ENCODE measurements at places on chromosomes 2 and 18. TPM values are rescaled to one million over a fixed set of nuclear protein-coding genes. Genes with fewer than 3 reads are reported as not detected.

The MARS2 gene
- 3.8 TPM for total RNA-seq

The ARL5A gene
- 45.5 TPM for total RNA-seq

GRCh38 chr2:101617188-101617587 is 80.3 kb upstream of the MAP4K4 start:
- peak; percentile 89 for DNase-seq

DNA sequence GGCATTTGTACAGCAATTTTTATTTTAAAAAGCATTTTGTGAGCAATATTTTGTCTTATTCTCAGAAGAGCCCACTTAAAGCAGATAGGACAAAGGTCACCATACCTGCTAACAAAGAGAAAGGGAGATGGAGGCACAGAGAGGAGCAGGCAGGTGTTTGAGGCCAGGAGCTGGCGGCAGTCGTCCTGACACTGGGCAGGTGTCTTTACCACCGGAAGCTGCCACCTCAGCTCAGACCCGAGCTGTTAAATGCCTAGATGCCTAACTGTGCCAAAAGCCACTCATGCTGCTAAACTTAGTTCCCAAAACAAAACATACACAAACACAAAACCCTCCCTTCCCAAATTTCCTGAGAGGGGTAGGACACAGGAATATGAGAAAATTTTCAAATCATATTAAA is 120.9 kb downstream of the CNTNAP5 start:
- DNase-seq: no peak

DNA sequence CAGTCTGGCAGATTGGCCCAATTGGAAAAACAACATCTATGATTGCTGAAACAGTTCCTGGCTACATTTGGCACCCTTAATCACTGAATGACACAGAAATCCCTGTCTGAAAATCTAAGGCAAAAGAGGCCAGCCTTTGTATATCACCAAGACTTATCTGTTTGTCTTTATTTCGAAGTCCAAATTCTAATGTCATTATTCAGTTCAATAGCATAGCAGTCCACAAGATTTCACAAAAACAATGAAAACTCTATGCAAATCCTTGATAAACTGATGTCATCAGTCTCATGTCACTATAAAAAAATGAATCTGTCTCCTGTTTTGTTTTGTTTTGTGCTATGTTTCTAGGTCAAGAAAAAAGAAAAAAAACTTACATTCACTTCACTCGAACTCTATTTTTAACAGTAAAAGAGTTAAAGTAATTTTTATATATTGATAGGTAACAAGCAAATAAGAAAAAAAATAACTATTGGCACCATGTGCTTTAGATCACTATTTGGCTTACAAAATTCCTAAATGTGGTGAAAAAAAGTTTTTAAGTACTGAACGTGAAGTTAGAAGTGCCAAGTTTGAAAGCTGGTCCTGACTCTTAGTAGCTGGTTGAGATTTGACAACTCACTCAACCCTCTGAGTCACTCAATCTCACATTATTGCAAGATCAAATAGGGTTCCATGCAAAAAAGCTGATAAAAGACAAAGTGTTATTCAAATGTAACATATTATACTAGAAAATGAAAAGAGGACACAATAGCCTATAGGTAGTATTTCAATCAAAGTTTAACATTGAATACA is 359.3 kb downstream of the IRS1 start:
- DNase-seq: peak; percentile 66

DNA sequence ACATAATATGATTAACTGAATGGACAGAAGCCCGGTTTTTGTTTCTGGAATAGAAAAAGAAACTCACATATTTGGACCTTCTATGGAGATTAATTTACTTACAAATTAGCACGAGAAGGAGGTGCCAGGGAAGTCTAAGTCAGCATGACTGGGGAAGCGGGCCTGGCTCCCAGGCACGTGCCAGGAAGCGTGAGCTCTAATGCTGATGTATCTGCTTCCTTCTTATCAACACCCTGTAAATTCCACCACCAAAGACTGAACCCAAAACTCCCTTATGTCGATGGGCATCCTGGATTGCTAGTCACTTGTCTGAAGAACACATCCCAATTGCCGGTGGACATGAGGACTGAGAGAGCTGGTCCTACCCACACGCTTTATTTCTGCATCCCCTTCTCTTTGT is 134.5 kb downstream of the GALNT14 start:
- no peak for DNase-seq

The MAP3K19 gene
- total RNA-seq: not detected

The CSRNP3 gene
- total RNA-seq: 0.72 TPM

The HOXD12 gene
- total RNA-seq: not detected

- DNase-seq: no peak
These were observed 14.6 kb downstream of the ITGA4 start for GRCh38 chr2:181471783-181472182.

GRCh38 chr2:4674007-4674406 is 970.6 kb downstream of the DCDC2C start:
- DNase-seq: no peak

The GDF7 gene
- under 0.01 TPM for total RNA-seq

The ING5 gene
- total RNA-seq: 38.9 TPM

GRCh38 chr18:79950515-79951341 is 725 bp downstream of the SLC66A2 start:
- DNase-seq: peak; percentile 12

DNA sequence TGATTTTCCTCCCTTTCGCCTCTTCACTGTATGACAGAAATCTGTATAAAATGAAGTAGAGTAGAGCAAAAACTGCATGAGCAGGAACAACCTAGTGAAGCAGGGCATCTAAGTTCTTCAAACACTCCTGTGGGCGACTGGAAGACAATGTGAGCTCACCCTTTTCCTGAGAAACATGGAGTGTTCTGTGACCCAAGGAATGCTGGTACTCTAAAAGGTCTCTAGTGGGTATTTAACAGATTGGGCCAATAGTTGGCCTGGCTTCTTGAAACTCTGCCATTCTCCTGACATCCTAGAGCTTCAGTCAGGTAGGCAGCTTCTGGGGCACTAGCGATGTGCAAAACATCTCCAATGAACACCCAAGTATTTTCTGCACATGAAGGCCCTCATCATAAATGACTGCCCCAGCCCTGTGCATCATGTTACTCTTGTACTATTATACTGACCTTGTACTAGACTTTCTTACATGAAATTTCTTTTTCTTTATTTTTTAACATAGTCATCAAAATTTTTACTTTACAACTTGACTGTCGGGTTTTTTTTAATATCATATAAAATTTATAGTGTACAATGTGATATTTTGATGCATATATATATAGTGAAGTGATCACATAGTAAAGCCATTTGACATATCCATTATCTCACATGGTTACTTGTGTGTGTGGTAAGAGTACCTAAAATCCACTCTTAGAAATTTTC is 294.6 kb upstream of the SESTD1 start:
- no peak for DNase-seq

DNA sequence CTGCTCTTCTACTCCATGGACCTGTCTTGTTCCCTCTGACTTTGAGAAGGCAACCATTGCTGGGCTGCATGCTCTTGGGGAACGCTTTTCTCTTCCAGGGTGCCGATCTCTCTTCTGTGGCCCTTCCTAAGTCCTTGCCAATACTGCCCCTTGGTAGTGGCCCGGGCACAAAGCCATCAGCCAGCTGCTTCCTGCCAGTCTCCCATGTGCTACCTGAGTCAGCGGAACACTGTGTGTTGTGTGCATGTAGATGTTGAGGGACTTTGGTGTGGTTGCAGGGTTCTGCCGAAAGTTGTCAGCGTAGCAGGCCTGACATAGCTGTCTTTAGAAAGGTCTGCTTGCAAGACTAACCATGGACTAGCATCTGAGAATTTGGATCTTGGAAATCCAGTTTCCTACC is 35.4 kb downstream of the MGAT5 start:
- DNase-seq: no peak

The RAB31 gene
- total RNA-seq: 28.9 TPM

The FN1 gene
- 7,693 TPM for total RNA-seq

GRCh38 chr18:39421276-39421675 is 1855.7 kb upstream of the CELF4 start:
- no peak for DNase-seq

DNA sequence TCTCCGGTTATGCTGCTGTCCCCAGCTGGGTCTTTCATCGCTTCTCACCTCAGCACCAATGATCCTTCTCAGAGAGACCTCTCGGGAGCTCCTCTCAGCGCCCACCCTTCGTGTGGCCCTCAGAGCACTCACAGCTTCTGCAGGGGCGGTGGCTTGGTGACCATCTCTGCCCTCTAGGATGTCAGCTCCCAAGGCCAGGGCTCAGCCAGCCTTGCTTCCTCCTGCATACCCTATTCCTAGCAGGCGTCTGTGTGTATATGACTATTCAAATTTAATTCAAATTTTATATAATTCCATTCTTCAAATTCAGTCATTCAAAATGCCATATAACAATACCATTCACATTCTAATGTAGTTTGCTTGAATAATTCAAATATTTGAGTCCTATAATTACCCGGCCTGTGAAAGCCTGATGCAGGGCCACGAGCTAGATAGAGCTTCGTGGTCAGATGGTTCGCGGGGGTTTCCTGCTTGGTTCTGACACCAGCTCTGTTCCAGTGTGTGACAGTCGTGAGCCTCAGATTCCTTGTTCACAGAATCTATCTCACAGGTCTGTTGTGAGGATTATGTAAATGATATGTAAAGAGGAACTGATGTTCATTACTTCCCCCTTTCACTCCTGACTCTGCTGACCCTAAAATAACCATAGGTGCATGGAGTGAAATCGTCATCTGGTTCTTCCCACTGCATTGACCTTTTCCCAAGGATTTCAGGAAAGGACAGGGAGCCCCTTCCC is 94.0 kb upstream of the CNGA3 start:
- no peak for DNase-seq

DNA sequence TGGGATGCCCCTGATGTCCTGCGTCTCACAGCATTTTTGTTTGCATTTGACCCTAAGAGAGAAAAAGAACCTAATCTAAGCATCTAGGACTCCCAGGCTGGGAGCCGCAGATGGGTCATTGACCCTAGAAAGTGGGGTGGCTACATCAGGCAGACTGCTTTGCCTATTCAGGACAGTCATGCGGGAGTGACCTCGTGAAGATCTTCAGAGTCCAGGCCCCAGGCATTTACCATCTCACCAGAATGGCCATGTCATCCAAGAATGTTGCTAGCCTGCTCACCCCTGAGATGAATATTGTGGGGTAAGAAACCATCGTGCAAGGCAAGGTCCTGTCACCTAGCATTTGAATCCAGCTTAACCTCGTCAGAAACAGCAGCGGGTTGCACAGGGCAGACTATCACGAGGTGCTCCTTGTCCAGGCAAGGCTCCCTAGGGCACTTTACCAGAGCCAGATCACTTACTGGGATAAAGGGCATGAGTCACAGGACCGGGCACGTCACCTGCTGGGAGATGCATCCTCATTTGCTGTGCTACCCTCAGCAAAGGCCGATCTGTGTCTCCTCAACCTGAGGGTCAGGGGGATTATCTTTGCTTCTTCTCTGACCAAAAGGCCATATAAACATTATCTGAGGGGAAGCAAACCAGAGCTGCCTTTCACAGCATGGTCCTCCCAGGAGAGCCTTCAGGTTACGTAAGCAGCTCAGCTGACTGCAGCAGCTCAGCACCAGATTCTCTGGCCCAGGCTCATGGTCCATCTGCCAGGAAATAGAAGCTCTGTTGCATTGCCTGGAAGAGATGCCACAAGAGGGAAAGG is 162.3 kb downstream of the ACKR3 start:
- peak; percentile 5 for DNase-seq

GRCh38 chr2:162196638-162197037 is 44.6 kb upstream of the GCG start:
- peak; percentile 91 for DNase-seq

DNA sequence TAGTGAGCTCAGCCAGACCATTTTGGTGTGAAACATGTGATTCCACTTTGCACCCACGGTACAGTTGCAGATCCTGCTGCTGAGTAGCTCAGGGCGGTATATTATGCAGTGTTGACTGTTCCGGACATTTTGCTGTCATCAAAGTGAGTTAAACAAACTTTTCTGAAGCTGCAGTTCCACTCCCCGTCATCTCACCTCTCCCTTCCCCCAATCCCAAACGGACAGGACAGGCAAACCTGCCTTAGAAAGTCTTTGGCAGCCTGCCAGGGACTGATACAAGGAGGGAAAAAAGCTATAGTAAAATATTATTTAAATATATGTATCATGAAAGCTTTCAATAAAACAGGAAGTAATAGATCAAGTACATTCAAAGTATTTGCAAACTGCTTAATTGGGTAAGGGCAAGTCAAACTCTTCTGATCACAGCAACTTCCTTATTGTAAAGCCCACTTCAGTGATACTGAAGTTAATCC is 35.5 kb upstream of the SP5 start:
- DNase-seq: no peak

DNA sequence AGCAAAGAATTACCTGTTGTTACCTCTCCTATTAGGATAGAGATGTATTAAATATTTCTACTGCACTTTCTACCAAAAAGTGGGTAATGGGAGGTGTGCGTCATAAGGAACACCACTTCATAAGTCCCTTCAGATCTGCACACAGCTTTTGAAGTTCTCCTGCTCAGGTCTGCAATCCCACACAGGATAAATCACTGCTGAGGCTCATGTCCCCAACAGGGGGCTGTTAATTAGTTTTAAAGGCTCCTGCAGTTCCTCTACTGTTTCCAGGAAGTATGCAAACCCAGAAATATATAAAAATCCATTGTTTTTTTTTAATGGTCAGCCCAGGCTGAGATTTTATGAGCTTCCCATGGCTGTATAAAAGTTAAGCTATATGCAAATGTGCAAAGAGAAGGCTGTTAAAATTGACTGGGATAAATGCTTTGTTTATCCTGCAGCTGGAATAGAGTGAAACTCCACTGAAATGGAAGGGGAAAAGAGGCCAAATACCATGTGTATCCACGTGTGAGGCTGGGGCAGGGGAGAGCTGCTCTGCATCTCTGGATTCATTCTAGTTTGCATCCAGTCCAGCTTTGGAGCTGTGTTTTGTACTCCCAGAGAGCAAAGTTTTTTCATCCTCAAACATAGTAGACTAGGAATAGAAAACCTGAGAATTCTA is 903.7 kb downstream of the TDRD15 start:
- no peak for DNase-seq

GRCh38 chr2:169106563-169107545 is 37.5 kb downstream of the DHRS9 start:
- DNase-seq: no peak

The GCKR gene
- under 0.01 TPM for total RNA-seq

- peak; percentile 40 for DNase-seq
These were observed 7.0 kb upstream of the STK39 start for GRCh38 chr2:168254158-168254935.

DNA sequence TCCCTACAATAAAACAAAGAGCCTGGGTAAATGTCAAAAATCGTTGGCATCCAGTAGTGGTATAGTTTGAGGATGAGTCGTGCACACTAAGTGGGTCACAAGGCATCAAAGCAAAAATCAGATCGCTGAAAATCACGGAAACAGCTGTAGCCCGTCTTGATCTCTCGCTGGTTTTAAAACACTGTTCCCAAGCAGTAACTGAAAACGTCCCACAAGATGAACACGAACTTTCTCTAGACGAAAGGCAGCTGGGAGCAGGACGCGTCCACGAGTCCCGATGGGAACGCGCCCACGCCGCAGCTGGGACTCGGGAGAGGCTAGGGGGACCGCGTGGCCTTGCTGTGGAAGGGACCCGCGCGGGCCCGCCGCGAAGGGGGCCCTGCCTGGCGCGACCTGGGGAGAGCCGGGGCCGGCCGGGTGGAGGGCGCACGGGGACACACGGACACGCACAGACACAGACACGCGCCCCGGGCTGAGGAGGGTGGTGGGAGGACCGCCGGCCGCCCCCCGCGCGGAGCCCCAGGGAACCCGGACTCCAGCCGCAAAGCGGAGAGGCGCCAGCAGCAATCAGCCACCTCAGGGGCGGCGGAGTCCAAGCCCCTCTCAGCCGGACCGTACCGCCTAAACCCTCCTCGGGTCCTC is 651 bp downstream of the STK17B start:
- peak; percentile 60 for DNase-seq
